Hematopoietic multipotent progenitor cell treated with erythropoietin and hydrocortisone succinate and interleukin-3 and kit ligand, for 17 days (in vitro differentiated cells): ENCODE measurements at places on chromosomes 5 and 9.

- no peak for DNase-seq
Measured at GRCh38 chr5:165152058-165152457, 1646.6 kb downstream of the MAT2B start.

GRCh38 chr9:20321423-20322082 is 300.7 kb downstream of the MLLT3 start:
- DNase-seq: no peak

GRCh38 chr9:5485378-5486085 is 24.8 kb upstream of the PDCD1LG2 start:
- no peak for DNase-seq

DNA sequence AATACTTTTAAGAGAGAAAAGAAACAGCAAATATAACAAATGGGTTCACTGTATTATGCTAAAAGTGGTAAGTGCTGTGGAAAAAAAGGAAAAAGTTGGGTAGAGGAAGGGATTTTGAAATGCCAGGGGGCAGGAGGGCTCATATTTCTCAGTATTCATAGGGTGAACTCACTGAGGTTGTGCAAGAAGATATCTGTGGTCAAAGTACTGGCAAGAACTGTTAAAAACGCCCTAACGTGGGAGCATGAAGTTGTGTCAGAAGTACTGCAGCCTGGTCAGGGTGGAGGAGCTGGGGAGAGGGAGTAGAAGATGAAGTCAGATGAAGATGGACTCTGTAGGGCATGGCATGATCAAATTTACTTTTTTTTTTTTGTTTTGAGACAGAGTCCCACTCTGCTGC is 31.2 kb upstream of the SLC28A3 start:
- no peak for DNase-seq

DNA sequence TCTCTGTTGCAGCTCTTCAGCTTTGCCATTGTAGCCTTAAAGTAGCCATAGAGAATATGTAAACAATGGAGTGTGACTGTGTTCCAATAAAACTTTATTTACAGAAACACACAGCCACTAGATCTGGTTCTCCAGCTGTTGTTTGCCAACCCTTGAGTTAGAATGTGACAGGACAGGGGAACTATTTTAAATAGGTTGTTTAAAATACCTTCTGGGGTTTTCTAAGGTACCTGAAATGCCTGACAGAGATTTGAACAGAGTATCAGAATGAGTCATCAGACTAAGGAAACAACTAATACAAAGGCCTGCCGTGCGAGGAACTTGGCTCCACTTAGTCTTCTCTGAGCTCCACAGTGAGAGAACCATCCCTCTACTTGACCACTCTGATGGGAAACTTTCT is 85.4 kb downstream of the HSD17B4 start:
- no peak for DNase-seq

DNA sequence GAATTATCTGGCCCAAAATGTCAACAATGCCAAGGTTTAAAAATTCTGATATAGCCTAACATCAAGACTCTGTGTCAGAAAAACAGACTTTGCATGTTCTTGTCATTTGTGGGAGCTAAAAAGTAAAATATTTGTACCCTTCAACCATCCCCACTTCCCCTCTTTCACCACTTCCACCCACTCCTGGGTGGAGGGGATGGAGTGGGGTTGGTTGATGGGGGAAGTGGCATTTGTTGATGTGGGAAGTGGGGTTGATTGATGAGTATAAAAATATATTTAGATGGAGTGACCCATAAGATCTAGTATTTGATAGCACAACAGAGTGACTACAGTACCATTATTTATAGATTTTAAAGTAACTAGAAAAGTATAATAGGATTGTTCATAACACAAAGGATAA is 55.0 kb upstream of the C9orf72 start:
- no peak for DNase-seq

- no peak for DNase-seq
Measured at GRCh38 chr5:140146523-140146842, 20.7 kb downstream of the IGIP start.

DNA sequence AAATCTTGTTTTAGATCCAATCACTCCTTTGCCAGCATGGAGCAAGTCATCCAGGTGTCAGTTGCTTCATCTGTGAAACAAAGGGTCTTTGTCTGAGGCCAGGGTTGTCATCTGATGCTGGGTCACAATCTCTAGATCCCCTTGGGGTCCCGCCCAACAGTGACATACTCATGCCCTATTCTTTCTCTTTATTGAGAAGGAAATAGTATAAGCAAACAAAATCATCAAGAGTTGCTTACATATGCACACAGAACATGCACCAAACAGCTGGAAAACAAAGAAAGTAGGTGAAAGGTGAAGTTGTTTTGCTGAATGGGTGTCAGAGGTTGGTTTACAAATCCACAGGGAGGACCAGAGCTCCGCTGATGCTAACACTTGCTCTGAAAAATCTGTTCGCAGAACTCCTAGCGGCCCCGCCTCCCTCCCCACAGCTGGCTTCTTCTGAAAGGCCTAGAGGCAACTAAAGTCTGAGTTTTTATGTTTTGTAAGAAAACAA is 106.1 kb upstream of the SLC44A1 start:
- DNase-seq: no peak

DNA sequence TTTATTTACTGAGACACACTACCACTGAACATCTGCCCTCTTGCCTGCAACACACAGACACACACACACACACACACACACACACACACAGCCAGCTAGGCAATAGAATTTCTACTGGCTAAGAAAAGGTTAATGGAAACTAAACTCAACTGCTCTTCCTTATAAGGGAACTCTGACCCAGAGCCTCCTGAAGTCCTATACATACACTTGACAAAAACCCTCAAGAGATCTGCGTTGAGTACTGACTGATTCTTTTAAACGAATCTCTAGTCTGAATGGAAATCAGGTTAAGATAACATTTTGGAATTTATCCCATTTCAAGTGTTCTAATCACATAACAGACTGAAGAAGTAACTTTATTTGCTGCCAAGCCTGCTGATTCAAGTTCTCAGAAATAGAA is 25.9 kb upstream of the TRPM3 start:
- DNase-seq: no peak

DNA sequence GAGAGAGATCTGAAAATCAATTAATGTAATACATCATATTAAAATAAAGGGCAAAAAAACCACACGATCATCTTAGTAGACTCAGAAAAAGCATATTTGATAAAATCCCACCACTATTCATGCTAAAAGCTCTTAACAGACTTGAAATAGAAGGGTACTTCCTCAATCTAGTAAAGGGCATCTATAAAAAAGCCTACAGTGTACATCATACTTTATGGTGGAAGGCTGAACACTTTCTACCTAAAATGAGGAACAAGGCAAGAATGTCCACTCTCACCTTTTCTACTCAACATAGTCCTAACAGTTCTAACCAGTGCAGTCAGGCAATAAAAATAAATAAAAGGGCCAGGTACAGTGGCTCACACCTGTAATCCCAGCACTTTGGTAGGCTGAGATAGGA is 38.9 kb downstream of the POLK start:
- no peak for DNase-seq

DNA sequence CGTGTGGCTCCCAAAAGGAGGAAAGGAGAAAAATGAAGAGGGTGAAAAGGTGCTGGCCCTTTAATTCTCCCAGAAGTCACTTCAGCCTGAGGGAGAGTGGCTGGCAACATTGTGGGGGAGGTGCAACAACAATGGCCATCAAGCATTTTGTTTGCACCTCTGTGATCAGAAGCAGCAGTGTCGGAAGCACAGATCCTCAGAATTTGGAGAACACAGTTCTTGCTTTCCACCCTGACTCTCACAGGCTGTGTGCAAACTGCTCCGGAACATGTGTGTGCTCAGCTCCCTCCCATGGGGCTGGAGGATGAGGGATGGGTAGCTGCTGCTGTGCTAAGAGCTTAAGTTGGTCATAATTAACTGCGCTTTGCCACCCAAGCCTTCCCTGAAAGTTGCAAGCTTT is 127.1 kb downstream of the DPYSL3 start:
- no peak for DNase-seq
